ENCODE measurements at places on chromosomes 7 and 10. TPM values are rescaled to one million over a fixed set of nuclear protein-coding genes. Genes with fewer than 3 reads are reported as not detected.

- no peak for DNase-seq
Observed at GRCh38 chr7:81473236-81473635, 296.6 kb downstream of the HGF start.

DNA sequence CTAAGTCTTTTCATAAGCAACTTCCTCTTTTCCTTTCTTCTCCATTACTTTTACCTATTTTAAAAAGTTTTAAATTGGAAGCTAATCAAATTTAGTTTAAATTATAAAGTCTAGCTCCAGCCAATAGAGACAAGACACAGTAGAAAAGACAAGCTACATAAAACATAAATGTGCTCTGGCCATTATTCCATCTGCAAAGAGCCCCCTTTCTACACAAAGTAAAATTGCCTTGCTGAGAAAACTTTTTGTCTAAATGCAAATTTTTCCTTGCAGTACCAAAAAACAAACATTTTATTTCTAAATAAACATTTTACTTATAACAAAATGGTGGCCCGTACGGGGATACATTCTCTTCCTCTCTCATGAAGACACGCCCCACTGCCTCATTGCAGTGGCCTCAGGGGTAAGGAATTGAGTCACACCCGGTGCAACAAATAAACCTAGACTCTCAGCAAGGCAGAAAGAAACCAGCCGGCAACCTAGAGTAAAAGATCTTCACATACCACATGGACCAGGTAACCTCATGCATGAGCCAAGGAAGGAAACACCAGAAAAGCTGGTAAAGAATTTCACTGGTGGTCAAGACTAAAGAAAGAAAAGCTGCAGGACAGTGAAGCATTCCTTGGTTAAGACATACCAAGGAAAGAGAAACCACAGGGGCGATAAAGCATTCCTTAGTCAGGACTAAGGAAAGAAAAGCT is 71.6 kb upstream of the ZNF746 start:
- DNase-seq = no peak

- no peak for DNase-seq
Observed at GRCh38 chr10:10489076-10489475, 528.6 kb upstream of the CELF2 start.

MEOX2 gene
- not detected for total RNA-seq

DNA sequence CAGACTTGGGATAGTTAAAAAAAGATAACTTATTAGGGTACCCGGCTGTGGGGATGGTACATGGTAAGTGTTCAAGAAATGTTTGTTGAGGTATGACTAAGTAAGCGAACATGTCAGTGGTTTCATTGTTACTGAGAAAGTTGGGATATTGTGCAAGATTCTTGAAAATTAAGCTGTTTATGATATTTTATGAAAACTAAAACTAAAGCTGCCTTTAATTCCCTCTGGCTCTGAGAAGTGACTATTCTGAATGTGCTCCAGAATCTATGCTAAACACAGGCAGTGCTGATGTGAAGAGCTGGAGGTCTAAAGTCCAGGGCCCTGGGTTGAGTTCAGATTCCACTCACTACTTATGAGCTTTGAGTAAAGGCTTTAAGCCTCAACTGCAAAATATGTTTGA is 72.9 kb downstream of the AOAH start:
- DNase-seq = peak; percentile 67

BET1 gene
- 72.7 TPM for total RNA-seq

DNA sequence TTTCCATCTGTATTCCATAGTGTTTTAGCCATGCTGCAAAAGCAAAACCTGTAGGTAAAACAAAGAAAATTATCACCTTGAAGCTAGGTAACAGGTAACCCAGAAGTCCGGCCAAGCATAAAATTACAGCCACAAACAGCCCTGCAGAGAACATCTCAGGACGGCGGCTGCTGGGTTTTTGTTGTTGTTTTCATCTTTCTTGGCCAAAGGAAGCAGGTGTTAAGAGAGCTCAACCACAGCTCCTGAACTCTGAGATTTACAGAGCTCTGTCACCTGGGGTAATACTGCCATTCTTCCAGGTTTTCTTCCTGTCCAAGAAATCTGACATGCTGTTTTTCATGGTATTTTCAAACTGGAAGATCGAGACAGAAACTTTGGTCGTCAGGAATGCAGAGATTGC is 847 bp upstream of the SCIN start:
- DNase-seq = no peak
